ENCODE measurements at places on chromosomes 5 and 9.

DNA sequence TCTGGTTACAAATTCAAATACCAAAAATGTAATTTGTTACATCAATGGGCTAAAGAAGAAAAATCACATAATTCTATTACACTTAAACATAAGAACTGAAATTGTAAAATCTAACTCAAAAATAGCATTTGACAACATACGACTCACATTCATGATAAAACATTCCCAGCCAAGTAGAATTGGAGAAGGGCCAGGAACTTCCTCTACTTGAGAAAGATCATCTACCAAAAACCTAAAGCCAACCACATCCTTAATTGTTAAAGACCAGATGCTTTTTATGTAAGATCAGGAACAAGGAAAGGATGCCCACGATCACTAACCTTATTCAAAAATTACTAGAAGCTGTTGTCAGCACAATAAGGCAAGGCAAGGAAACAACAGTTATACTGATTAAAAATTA is 1819.8 kb upstream of the C9orf72 start:
- DNase-seq: no peak

- DNase-seq: no peak
Observed at GRCh38 chr5:100852988-100853449, 50.1 kb downstream of the ST8SIA4 start.

- DNase-seq: no peak
Observed at GRCh38 chr5:16291894-16292293, 112.3 kb upstream of the MARCHF11 start.

- no peak for DNase-seq
Observed at GRCh38 chr9:17003576-17004240, 131.1 kb upstream of the CNTLN start.

DNA sequence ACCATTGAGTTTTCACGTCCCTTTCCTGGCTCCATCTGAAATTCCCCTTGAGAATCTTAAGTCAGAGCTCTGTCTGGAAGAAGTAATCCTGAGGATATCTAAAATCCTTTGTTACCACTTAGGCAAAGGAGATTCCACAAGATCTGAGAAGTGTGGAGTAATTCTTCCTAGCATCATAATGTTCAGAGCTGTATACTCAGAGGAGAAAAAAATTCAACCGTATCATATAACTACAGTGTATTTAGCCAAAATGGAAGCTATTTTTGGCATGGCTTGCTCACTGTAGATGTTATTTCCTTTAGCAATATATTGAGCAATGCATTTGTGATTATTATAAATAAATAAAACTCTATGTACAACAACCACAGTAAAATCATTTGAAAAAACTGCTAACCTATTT is 1858.4 kb downstream of the EFNA5 start:
- DNase-seq: no peak

GRCh38 chr9:13143281-13143680 is 136.2 kb downstream of the MPDZ start:
- DNase-seq: no peak

- no peak for DNase-seq
Observed at GRCh38 chr5:67319935-67320725, 123.5 kb upstream of the CD180 start.

- no peak for DNase-seq
Observed at GRCh38 chr5:2863675-2864433, 112.4 kb upstream of the IRX2 start.

- no peak for DNase-seq
Observed at GRCh38 chr5:172162987-172163343, 25.1 kb downstream of the STK10 start.

GRCh38 chr9:8371686-8372085 is 572.1 kb upstream of the DMAC1 start:
- no peak for DNase-seq

DNA sequence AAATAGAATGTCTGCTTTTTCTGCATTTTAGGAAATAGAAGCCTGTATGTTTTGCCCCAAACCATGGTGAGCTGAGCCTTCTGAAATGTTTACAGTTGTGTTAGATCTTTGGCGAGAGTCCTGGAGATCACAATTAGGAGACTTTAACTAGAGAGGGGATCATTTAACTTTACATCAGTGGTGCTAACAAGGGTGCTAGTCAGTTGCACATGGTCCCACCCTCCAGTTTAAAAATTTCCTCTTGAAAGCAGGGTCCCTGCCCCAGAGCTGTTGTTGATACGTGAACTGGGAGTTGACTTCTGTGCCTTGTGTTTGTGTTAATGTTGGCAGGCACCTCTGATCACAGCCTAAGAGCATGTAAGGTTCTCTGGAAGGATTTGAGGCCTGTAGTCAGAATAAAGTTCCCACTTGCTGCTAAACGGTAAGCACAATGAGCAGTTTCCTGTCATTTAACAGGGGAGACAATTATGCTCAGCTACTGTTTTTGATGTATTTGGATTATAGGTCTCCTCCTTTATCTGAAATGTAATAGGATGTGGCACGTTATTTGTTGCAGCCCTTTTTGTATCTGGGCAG is 43.7 kb downstream of the RASGRF2 start:
- no peak for DNase-seq

GRCh38 chr5:32127711-32128110 is 46.4 kb downstream of the GOLPH3 start:
- no peak for DNase-seq

GRCh38 chr5:89313044-89313443 is 430.1 kb upstream of the MEF2C start:
- no peak for DNase-seq

- no peak for DNase-seq
Observed at GRCh38 chr5:124457901-124458300, 288.5 kb downstream of the ZNF608 start.

DNA sequence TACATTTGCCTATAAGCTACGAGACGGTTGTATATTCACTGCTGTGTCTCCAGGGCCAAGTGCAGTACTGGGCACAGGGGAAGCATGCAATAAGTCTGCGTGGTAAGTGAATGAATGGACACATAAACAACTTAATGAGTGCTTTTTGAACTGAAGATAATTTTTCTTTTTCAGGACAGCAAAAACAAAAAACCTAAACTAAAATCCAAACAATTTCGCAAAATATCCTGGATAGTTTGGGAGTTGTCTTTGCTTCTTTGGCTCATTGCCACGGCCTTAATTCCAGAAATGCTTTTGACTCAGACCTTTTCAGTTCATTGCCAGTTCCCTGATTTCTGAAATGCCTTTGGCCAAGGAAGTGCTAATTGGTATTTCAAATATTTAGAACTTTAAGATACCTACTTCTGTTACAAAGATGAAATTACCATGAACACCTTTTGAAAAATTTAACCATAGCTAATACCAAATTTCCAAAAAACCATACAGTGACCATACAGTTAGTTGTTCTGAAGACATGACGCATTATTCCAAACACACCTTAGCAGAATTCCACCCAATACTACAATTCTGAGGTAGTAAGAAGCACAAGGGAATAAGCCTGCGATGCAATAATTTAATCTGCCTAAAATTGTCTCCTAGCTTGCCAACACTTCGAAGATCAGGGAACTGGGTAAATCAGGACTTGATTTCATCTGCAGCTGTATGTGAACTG is 42.8 kb downstream of the TEK start:
- no peak for DNase-seq

DNA sequence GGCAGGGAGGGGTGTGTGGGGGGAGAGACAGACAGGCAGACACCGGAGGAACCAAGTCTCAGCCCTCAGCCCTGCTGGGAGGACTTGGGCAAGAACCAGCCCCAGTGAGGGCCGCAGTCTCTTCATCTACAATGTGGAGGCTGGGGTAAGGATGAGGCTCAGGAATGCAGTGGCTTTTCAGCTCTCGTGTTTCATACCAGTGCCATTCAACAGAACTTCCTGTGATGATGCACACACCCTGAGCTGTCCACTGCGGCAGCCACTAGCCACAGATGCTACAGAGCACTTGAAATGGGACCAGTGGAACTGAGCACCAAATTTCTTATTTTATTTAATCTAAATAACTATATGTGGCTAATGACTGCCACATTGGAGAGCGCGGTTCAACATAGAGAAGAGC is 10.7 kb downstream of the CAMK2A start:
- no peak for DNase-seq

GRCh38 chr5:57163553-57164006 is 10.3 kb upstream of the GPBP1 start:
- no peak for DNase-seq

DNA sequence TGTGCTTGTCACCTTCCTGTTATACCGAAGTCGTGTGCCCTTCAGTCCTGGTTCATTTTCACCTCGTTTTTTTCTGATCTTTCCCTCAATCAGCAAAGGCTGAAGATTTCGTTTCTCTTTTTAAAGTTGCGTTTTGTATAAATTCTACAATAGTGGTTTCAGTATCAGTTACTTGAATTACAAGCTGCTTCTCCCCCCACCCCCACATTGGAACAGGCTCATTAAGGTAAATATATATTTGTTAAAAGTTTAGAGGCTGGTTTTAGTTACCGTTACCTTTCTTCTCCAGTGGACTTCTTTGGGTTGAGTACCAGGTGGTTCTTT is 881 bp downstream of the SUB1 start:
- DNase-seq: no peak

DNA sequence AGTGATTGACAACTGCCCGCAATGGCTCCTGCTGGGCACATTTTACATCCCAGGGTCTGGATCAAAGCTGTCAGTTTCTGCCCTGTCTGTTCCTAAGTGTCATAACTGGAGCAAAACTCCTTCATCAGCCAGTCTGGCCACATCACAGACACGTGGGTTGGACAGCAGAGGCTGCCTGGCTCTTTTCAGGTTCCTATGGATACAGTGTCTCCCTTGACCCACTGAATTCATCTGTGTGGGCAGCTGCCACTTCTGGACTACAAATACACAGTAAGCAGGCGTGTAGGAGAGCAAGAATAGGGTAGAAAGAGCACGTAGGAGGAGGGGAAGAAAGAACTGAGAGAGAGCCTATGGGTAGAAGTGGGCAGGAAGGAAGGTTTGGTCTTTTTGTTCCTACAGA is 238.0 kb downstream of the ENC1 start:
- DNase-seq: no peak

DNA sequence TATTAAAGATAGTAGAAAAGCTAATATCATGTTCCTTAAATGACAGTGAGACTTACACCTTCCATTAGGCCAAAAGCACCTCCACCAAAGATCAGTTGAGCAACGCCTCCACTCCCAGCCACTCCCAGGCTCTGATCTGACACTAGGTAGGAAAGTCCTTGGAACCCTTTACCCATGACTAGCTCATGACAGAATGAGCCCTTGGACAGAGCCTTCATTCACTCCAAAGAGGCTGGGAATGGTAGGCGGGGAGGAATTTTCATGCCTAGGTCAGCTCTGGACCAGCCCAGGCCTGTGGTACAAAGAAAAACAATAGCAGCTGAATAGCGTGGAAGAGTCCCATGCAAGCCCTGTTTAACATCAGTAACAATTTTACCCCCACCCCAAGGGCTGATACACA is 493.7 kb downstream of the NR2F1-AS1 start:
- no peak for DNase-seq

DNA sequence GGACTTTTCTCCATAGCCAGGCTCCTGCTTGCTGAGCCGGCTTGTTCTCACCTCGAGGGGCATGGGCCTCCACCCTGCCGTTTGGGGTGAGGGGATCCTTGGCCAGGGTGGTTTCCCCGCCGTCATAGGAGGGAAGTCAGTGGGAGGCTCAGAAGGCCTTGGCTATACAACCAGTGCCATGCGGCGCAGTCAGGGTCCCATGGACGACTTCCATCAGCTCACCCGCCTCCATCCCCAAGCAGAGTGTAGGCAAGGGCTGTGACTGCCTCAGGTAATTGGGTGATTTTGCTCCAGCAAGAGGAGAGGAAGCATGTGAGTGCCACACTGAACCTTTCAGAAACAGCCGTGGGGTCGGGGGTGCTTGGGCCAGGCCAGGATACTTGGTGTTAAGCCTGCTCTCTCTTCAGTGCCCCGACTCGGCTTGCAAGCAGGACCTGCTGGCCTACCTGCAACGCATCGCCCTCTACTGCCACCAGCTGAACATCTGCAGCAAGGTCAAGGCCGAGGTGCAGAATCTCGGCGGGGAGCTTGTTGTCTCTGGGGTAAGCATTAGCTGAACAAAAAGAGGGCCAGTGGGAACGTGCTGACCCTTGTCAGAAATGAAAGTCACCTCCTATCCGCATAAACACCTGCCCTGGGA is 57.2 kb upstream of the LRRTM2 start:
- DNase-seq: no peak

DNA sequence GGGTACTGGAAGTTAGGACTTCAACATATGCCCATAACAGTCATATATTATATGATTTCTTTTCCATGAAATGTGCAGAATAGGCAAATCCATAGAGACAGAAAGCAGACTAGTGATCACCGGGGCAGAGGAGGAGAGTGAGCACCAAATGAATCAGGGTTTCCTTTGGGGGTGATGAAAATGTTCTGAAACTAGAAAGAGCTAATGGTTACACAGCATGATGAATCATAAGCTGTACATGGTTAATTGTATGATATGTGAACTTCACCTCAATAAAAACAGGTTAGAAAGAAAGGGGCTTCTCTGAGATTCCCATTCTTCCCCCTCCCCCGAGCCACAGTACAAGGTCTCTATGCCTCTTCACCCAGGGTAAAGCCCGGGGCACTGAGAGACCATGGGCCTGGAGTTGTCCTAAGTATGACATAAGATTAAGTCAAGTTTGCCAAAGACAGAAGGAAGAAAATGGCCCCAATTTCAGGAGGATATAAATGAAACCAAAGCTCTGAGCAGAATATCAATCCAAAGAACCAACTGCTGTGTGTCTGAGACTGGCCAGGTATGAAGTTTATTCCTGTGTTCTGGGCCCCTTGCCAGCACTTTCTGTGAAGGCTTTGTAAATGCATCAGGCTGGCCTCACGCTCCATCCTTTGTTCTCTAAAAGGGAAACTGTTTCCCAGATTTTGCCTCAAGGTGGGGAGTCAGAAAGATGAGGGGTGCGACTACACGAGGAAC is 243.8 kb downstream of the CDK5RAP2 start:
- DNase-seq: no peak

- no peak for DNase-seq
Observed at GRCh38 chr9:93077367-93077766, 18.6 kb upstream of the CARD19 start.

DNA sequence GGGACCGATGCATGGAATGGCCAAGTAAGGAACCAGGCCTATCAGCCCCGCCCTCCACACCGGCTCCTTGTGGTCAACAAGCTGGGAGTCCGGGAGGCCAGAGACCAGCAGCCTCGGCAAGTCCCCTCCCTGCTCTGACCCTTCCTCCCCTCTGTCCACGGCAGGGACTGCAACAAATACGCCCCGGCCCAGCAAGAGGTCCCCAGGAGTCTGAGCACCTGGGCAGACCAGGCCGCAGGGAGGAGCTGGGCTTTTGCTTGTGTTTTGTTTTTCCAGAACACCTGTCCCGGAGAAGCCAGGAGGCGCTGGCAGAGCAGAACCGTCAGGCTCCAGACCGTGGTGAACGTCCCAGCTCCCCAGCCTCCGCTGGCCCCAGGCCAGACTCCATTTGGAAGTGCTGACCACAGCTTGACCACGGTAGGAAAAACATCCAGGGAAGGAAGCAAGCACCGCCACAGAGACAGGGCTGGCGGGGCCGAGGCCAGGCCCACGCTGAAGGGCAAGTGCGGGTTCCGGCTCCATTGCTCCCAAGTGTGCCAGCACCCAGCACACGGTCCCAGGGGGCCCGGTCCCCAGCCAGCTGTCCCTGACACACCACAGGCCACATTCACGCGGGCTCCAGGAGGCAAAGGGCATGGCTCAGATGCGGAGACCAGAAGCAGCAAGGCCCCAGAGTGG is 56.7 kb downstream of the VAV2 start:
- no peak for DNase-seq

GRCh38 chr5:80069251-80069800 is 34.2 kb downstream of the THBS4 start:
- no peak for DNase-seq
